Cerebellar nuclear complex (tissue), 1 donor: ENCODE measurements at places on chromosomes 4 and X.

GRCh38 chrX:133229361-133229760 lies 11.2 kb upstream of the TFDP3 start:
- DNase-seq: no peak

DNA sequence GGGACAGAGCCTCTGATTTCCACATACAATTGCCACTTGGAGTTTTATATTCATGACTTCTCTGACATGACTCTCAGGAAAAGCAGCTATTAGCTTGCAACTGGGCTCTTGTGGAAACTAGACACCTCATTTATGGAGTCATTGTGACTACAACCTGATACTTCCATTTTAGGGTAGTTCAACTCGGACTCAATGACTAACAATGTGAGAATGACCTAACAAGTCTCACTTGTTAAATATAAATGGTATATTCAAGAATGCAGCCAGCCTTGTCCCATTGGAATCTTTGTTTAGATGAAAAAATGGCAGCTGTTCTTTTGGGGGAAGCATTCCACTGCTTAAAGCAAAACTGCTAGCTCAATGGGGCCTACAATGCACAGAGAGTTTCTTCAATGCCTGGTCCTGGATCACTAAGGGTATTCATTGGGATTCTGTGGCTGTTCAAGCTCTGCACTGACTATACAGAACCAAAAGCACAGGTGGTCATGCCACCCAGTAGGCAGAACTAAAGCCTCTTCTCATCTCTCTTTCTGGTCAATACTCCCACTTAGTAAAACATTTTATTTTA lies 36.5 kb upstream of the GLRA3 start:
- DNase-seq: no peak

GRCh38 chr4:85210353-85210752 lies 243.9 kb upstream of the WDFY3 start:
- no peak for DNase-seq

DNA sequence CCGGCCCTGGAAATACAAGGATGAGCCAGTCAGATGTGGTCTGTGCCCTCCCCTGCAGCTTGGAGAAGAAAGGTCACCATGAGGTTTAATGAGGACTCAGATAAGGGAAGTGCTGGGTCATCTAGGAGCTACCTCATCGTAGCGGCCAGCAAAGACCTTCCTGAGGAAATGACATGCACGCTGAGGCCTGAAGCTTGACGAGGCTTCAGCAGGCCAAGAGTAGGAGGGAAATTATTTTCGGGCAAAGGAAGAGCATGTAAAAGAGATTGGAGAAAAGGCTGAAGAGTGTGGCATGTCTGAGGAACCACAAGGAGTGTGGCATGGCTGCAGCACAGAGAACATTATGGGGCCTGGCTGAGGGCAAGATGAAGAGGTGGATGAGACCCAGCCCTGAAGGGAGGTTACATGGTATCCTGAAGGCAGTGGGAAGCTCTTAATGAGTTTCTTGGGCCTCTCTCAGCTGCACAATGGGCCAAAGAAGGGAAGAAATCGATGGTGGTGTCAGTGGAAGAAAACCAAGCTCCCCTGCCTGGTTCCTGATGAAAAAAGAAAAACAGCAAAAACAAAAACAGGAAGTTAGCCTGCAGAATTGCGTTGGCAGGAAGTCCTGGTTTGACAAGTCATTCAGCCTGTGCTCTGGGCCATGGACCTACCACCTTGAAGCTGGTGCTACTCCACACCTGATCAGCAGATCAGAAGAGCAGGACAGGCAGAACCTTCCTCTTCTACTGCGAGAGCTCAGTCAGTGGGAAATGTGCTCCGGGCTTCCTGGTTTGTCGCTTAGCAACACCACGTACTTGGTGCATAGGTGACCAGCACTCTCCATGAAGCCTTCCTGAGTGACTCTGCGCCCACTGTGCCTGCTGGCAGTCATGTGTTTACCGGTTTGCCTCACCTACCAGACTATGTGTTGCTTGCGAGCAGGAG lies 134.5 kb upstream of the KLF3 start:
- no peak for DNase-seq

GRCh38 chrX:69203638-69204037 lies 38.4 kb upstream of the PJA1 start:
- no peak for DNase-seq

DNA sequence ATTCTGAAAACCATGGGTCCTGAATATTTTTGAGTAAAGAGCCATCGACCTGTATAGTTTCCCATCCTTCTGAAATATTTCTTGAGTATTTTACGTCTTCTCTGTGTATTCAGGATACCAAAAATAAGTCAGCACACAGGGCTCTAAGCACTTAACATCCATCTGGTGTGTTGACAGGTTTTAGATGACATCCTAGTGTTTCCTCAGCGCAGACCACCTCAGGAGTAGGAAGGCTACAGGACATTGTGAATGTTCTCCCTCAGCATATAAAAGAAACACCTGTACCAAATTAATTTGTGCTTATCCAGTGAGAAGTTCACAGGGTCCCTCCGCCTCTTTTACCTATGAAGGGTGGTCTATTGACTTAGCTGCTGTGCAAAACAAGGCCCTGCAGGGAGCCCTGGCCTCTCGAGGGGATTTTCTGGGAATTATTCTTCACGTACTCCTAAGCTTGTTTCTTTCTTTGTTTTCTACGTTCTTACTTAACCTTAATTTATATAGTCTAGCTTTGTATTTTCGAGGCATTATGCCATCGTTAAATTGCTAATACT lies 241.8 kb downstream of the FBXO8 start:
- DNase-seq: no peak

GRCh38 chrX:131032354-131033230 lies 25.6 kb upstream of the ARHGAP36 start:
- DNase-seq: no peak

DNA sequence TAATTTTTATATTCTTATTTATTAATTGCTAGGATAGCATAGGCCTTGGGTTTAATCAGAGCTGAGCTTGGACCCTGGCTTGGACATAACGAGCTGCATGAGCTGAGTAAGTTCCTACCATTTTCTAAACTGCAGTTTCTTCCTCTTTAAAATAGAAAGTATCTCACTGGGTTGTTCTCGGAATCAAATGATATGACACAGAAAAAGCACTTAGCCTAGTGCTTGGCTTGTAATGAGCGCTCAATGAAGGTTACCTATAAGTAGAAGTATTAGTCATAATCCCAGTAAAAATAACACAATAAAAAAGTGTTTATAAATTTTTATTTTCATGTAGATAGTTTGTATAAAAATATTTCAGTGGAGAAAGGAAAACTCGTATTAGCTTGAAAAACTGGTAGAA lies 113.3 kb upstream of the PDLIM3 start:
- DNase-seq: no peak

GRCh38 chr4:37794056-37794455 lies 32.4 kb upstream of the PGM2 start:
- DNase-seq: peak; percentile 42

DNA sequence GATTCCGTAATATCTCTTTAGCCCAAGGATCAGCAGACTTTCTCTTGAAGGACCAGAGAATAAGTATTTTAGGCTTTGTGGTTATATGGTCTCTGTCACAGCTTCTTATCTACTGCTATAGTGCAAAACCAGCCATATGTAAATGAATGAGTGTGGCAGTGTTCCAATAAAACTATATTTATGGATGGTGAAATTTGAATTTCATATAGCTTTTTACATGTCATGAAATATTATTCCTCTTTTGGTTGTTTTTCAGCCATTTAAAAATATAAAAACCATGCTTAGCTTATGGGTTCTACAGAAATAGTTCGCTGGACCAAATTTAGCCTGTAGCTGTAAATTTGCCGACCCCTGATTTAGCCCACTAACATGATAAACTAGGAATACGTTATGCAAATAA lies 18.0 kb upstream of the MSMO1 start:
- DNase-seq: no peak

DNA sequence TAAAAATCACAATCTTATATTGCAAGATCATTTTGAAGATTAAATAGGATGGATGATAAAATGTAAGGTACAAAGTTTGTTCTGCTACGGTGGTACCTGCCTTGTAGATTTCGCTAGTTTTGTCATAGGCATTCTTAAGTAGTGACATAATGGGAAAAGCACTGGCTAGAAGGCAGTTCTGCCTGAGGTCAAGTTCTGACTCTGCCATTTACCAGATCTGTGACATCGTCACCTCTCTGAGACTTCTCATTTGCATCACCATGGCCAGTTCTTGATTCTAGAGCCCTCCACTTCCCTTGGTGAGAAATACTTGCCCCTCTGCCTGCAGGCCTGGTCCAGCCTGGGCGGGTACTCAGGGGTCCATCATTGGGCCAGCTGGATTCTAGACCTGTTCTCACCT lies 85.2 kb downstream of the HS3ST1 start:
- DNase-seq: no peak

DNA sequence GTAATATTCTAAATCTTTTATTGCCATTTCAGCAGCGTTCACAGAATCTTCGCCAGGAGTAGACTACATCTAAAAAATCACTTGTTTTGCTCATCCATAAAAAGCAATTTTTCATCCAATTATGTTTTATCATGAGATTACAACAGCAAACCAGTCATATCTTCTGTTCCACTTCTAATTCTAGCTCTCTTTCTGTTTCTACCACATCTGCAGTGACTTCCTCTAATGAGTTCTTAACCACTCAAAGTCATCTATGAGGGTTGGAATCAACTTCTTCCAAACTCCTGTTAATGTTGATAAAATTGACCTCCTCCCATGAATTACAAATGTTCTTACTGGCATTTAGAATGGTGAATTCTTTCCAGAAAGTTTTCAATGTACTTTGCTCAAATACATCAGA lies 174.4 kb upstream of the BRWD3 start:
- no peak for DNase-seq

DNA sequence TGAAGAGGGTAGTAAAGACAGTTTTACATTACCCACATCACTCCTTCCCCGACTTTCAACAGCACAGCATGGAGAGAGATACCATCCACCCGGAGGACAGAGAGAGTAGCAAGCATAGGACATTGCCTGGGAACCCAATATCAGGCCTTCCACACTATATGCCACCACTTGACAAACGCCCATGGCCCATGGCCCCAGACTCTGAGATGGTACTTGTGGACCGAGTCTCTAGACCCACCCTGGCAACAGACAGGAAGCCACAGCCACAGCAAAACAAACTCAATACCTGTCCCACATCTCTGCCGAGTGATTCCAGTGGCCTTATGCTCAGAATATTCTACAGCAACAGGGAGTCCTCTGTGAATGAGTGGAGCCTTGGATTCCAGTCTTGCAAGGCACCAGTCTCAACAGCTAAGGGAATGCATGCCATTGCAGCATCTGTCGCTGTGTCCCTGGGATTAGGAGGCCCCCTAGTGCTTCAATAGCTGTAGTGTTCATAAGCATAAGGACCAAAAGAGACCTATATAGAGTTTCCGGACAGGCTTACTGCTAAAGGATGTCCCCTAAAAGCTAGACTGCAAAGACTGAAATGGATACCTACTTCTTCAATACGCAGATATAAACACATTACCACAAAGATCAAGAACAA lies 14.7 kb upstream of the CT55 start:
- peak; percentile 10 for DNase-seq

- no peak for DNase-seq
Measured at GRCh38 chrX:10726647-10727046, 106.3 kb upstream of the MID1 start.

DNA sequence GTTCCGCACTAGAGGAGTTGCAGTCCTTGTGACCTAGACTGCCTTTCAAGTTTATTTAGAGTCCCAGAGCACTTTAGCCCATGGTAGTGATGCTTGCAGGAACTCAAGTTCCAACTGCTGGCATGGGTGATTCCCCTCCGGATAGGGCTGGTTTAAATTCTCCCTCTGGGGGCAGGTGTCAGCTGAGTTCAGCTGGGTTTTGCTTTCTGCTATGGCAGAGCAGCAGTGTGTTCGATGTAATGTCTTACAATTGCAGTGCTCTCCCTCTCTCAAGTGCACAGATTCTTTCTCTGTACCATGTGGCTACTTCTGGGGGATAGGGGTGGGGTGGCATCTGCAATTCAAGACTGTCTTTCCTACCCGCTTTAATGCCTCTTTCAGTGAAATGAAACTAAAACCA lies 164.8 kb upstream of the ZIC3 start:
- no peak for DNase-seq

DNA sequence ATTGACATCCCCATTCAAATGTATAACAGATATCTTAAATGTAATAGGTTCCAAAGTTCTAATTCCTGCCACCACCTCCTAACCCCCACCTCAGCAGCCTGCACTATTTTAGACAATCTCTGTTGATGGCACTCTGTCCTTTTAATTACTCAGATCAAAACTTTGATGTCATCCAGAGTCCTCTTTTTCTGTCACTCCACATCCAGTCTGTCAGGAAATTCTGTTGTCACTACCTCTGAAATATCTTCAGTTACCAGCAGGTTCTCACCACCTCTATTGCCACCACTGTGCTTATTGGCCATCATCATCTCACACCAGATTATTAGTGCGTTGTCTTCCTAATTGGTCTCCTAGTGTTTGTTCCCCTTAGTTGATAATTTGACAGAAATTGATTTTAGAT lies 76.2 kb downstream of the PTPN13 start:
- DNase-seq: no peak

DNA sequence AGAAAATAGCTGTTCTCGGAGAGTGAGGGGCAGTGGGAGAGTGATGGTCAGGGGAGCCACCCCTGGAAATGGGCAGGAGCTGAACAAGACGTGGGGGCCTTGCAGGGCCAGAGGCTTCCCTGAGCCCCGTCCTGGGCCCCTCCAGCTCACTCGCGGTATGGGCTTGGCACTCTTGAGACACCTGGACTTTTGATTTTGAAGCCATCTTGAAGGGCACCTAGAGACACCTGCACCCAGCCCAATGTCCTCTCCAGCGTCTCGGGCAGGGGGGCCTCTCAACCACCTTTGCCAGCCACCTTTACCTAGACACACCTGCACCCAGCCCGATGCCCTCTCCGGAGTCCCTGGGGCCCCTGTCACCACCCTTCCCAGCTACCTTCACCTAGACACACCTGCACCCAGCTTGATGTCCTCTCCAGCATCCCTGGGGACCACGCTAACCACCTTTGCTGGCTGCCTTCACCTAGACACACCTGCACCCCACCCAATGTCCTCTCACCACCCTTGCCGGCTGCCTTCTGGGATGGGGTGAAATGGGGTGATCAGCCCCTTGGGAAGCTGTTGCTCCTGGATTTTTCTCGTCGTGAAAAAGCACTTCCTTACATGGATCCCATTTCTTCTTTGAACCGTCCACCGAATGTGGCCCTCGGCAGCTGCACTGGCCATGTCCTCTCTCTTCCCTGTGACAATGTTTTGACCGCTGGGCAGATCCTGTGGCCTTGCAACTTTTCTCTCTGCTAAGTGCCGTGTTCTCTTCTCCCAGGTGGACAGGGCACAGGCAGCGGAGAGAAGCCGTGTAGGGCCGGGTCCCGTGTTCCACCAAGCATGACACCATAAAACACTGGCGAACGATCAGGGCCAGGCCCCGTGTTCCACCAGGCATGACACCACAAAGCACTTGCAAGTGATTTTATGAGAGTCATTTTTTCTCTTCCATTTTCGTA lies 47.5 kb downstream of the CPZ start:
- DNase-seq: no peak

DNA sequence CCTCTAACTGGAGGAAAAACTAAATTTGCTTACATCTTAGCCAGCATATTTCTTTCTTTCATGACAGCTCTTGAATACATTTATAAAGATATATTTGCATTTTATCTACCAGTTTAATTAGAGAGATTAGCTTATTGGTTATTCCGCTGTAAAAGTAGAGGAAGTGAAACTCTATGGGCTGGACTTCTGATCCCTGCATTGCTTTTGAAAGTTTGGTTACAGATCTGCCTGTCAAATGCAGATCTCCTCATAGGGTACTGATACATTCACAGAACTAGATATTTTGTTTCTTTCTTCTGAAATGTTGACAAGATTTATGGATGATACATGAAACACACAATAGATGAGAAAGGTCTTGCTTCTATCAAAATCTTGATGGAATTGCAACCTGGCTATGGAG lies 581.4 kb upstream of the AADAT start:
- DNase-seq: no peak
